CMK (cell line): ENCODE measurements at places on chromosomes 6 and 20.

DNA sequence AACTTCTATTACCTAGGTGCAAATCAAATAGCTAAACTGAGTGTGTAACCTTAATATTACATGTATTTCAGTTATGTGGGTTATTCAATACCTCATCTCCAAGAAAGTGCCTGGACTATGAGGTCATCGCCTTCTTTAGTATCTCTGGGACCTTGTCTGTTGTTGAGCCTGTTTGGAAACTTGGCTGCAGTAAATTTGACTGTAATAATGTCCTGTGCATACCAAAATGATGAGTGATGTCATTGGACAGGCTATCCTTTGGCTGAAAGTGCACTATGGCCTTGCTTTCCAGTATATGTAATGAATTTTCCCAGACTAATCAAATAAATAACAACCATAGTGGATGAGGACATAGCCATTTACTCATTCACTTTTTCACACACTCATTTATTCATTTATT is 455.1 kb downstream of the ADGRB3 start:
- DNase-seq: no peak

- no peak for DNase-seq
These were observed 35.8 kb downstream of the ZBTB46 start for GRCh38 chr20:63795178-63795830.

DNA sequence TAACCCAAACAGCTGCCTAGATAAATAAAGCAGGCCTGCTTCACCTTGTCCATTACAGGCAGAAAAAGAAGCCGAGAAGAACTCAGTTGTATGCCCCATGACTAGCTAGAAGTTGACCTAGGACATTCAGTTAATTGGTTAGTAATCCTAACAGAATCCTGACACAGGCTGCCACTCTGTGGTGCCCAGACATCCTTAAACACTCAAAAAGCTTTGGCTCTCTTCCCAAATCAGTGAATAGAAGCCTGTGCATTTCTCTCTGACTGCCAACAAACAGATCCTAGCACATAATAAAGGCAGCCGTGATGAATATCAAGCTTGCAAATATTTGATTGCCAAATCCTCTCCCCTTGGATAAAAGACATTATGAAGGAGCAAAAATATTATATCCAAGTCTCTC is 519.1 kb upstream of the EYS start:
- no peak for DNase-seq

GRCh38 chr20:42706759-42707158 is 482.9 kb downstream of the PTPRT start:
- no peak for DNase-seq

- no peak for DNase-seq
These were observed 116.7 kb upstream of the FRMD1 start for GRCh38 chr6:168195712-168196111.

DNA sequence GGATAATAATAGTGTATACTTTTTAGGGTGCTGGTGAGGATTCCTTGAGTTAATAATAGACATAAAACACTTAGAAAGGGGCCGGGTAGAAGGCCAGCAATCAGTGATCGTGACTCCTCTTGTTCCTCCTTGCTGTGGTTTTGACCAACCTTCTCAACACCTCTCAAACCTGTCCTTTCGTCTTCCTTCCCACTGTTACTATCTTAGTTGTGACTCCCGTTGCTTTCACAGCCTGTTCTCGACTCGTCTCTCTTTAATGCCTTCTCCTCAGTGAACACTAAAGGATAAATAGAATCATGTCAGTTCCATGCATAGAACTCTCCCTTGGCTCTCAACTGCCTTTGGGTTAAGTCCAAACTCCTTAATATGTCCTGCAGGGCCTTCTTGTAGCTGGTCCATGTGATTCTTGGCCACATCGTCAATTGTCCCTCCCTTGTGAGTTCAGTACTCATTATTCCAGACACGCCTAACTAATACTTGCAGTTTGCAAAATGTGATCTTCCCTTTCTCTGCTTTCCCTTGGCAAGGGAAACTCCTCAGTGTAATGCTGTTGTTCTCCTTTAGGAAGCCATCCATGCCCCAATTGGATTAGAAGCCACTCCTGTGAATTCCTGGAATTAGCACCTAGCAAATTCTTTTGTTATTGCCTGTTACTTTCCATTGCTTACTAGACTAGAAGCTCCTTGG is 164.9 kb downstream of the UTRN start:
- DNase-seq: no peak

DNA sequence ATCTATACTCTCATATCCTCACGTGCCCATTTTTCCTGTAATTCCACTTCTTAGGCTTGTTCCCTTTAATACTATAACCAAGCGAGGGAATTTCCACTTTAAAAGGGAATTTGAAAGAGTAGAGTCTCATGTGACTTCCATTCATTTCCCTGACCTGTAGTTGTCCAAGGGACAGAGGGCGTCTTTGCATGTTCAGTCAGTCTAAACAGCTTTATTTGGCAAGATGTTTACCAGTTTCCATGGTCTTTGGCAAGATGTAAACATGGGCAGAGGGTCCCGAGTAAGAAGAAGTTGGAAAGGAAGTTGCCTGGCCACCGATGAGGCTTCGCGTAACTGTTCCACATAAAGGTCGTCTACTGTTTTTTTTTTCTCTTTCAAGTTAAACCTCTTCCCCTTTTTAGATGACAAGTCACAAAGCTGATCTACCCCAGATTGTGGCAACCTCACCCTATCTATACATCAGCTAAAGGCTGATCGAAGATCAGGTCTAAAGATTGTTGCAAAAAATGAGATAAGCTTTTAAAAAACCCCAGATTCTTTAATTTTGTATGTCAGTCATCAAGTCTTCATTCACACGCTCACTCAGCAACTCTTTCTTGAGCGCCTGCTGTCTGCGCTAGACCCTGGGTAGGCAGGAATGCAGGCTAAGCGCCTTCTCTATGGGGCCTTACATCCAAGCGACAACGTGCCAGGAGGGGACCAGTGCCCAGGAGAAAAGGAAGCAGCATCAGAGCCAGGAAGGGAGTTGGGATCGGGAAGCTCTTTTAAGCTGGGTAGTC is 31.7 kb upstream of the CCR6 start:
- DNase-seq: no peak

GRCh38 chr6:159693894-159694545 is 979 bp upstream of the SOD2 start:
- DNase-seq: no peak

DNA sequence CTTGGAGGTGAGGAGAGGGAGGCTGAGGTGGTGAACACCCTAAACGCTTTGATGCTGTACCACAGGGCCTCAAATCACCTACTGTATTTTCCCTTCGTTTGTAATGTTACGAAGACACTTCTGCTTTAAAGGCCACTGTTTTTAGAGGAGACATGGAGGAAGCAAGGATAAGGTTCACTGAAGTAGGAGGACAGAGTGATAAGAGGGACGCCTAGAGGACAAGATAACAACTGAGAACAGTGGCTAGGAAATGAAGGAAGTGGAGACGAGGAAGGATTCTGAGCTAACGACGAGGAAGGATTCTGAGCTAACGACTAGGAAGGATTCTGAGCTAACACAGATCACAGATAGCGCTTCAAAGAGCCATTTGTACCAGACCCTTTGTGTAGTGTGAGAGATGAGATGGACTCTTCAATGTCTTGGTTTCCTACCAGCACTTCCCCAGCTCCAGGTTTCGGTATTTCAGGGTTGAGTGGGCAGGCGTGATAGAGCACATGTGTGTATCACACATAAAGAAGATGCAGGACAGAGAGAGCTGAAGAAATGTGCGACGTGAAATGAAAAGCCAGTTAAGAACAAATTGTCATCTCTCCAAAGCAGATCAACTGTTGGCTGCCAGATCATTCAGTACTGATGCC is 7.5 kb downstream of the SF3B5 start:
- DNase-seq: no peak

DNA sequence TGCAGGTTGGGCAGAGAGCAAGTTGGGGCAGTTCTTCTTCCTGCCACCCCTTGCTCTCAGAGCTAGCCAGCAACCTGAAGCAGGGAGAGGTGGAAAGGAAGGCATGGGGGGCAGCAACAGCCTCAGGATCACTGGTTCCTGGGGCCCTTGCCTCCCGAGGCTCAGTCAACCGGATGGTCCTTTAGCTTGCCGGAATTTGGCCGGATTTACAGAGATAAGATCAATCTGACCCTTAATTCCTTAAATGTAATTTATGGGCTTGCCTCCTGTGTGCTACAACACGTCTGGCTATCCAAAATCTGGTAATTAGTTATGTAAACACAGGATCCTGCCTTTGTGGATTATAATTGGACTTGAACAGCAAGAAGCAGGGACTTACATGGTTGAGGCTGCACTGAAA is 19.5 kb upstream of the TCP11 start:
- DNase-seq: no peak

DNA sequence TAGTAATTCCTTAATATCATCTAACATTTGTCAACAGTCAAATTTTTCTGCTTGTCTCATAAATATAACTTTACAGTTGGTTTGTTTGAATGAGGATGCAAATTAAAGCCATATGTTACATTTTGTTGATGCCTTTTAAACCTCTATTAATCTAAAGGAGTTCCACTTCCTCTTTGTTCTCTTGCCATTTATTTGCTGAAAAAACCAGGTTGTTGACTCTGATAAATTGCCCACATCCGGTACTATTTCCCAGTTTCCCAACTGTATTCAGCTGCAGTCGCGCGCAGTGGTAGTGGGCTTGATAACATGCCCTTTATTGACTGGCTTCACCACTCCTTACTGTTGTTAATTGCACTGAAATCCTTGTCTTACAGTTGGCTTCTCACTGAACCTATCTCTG is 32.8 kb upstream of the SIRPB2 start:
- DNase-seq: no peak

- DNase-seq: no peak
These were observed 165.1 kb downstream of the ARID1B start for GRCh38 chr6:156942266-156942665.

GRCh38 chr20:24438331-24438730 is 31.1 kb upstream of the SYNDIG1 start:
- no peak for DNase-seq

DNA sequence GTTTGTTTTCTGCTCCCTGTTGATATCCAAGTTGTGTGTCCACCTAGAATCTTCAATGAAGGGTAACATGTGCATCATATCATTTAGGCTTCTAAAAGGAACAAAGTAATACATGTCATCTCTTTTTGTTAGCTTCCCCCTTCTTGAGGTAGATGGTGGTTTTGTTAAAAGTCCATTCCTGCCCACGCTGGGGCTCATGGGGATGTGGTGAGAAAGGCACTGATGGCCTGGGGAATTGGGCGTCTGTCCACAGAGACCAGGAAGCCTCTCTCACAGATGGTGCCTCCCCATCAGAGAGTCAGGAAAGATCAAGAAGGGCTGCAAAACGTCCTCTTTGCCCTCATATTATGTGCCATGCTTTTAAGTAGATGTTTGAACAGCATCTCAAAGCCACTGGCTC is 32.5 kb downstream of the GNAS start:
- DNase-seq: no peak

GRCh38 chr6:40169878-40170277 is 235.6 kb upstream of the MOCS1 start:
- no peak for DNase-seq

DNA sequence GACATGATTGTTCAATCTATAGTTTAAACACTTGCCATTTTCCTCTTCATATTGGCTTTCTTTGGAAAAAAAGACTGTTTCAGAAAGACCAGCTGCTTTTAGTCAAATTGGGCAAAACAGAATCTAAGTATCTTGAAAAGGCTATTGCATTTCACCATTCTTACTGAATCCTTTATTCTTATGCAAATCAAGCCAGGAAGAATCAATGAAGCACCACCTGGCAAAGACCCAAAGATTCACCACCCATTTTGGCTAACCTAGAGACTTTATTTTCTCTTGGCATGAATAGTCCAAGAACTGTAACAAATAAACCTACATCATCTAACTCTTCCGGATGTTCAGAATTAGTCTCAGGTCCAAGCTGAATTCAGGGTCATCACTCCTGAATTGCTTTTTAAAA is 71.3 kb upstream of the EYA4 start:
- no peak for DNase-seq

GRCh38 chr6:79868098-79868722 is 79.1 kb downstream of the ELOVL4 start:
- peak; percentile 53 for DNase-seq

DNA sequence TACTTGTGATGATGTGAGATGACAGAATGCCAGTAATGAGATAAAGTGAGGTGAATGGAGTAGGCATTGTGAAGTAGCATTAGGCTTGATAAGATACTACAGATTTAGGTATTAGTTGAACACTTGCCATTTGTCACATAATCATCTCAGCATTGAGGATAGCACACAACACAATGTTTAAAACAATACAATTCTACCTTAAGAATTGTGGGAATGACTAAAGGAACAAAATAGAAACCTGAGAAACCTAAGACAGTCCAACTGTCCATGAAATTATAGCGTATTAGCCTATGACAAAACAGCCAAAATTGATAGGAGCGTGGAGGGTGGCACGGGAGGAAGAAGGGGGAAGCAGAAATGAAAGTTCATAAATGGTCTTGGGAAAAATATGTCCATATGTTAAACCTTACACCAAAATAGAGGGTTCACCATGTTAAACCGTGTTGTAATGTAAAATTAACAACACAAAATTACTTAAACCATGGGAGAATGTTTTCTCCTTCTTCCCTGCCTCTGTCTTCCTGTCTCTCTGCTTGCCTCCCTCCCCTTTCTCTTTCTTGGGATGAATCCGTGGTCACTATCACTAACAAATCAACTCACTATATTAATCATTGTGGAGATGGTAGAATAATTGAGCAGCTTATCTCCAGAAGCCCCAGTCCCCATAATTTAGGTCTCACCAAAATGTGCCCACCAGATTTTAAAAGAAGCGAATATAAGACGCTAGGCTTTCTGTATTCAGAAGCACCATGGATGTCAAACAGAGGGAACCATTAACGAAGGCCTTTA is 33.0 kb upstream of the HFE start:
- DNase-seq: no peak

DNA sequence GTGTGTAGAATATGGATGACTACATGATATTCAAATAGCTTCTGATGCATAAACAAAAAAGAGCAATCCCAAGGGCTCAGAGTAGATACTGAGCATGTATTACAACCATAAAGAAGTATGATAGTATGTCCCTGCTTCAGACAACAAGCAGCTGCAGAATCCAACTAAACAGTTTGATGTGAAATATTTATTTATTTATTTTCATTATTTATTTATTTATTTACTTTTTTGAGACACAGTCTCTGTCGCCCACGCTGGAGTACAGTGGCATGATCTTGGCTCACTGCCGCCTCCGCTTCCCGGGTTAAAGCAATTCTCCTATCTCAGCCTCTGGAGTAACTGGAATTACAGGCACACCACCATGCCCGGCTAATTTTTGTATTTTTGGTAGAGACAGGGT is 384.3 kb downstream of the KHDRBS2 start:
- no peak for DNase-seq

DNA sequence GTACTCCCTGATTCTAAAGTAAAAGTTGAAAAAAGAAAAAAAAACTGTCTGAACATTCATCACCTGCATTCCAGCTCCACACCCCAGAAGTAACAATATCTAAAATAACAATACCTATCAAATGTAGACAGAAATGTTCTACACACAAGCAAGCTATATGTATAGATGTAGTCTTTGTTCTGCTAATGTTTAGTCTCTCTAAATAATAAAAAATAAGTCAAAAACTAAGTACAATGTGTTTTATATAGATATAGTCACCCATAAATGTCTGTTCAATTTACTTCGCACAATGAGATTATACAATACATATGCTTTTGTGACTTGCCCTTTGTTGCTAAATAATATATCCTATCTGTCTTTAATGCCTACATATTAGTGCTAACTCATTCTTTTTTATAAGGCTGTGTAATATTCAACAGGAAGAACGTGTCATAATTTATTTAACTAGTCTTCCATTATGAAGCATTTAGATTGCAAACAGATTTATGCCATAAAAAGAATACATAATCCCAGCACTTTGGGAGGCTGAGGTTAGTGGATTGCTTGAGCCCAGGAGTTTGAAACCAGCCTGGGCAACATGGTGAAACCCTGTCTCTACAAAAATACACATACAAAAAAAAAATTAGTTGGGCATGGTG is 216.2 kb upstream of the ZNF217 start:
- DNase-seq: no peak
